PC-9 (cell line): ENCODE measurements at places on chromosomes 6 and 20. TPM values are rescaled to one million over a fixed set of nuclear protein-coding genes. Genes with fewer than 3 reads are reported as not detected.
A peak's percentile ranks its signal among the peaks of the same experiment; 100 is the strongest.

- peaks cover 33% of the 10 kb centered on the region for H3K4me1 ChIP-seq
- no peak overlapping the region for H3K4me3 ChIP-seq
- H3K27me3 ChIP-seq, result no peaks in the 10 kb centered on the region
- no peak overlapping the region for H3K27ac ChIP-seq
- H3K36me3 ChIP-seq, result peaks cover 3% of the 10 kb centered on the region; the same call in 1 of the 2 replicates
- no peak for DNase-seq
These were observed 53.1 kb upstream of the ARMC2 start for GRCh38 chr6:108795122-108795521.

- no peak for DNase-seq
- no peak overlapping the region for H3K27ac ChIP-seq
- no peaks in the 10 kb centered on the region for H3K4me1 ChIP-seq
- no peak overlapping the region for H3K4me3 ChIP-seq
- no peaks in the 10 kb centered on the region for H3K27me3 ChIP-seq
These were observed 33.4 kb upstream of the RIMS1 start for GRCh38 chr6:71852948-71853347.

DNA sequence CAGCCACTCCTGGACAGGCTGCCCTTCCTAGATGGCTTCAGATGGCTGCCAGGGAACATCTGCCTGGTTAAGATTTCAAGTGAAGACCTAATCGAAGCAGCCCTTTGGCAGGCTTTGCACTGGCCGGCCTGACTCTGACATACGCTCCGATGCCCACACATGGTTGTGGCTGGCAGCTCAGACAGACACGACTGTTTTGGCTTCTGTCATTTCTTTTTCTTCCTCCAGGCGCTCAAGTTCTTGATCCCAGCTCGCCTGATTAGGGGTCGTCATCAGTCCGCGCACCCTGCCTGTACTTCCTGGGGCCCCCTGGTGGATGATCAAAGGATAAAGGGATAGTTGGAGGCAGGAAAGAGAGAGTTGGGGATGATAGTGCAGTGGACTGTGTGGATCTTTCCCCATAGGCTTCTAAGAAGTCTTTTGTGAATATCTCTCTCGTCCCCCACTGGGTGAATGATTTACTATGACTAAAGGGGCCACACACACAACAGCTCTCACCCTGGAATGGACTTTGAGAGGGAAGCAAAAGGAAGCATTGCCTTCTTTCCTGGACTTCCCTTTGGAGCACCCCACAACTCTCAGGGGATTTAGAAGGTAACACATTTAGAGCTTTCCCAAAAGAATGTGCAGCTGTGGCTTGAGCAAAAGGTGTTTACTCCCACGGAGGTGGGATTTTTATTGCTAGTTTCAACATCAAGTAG lies 21.4 kb upstream of the TRAM2 start:
- H3K27me3 ChIP-seq, result no peaks in the 10 kb centered on the region
- no peak for DNase-seq
- H3K36me3 ChIP-seq, result no peaks in the 10 kb centered on the region
- peaks cover 5% of the 10 kb centered on the region for H3K4me1 ChIP-seq

- no peak for DNase-seq
- no peaks in the 10 kb centered on the region for H3K36me3 ChIP-seq
- peaks cover 9% of the 10 kb centered on the region for H3K4me1 ChIP-seq
- H3K4me3 ChIP-seq, result no peak overlapping the region
- no peak overlapping the region for H3K27ac ChIP-seq
- H3K27me3 ChIP-seq, result no peaks in the 10 kb centered on the region
These were observed 28.5 kb upstream of the ADGRF4 start for GRCh38 chr6:47669684-47670513.

GRCh38 chr6:139981066-139981624 lies 606.7 kb upstream of the CITED2 start:
- no peak for DNase-seq
- H3K27ac ChIP-seq, result 0 out of 2 replicates have a peak overlapping the region, but pooled peaks have one; percentile 24
- no peak overlapping the region for H3K4me3 ChIP-seq
- no peaks in the 10 kb centered on the region for H3K36me3 ChIP-seq
- H3K4me1 ChIP-seq, result peaks cover 50% of the 10 kb centered on the region

DNA sequence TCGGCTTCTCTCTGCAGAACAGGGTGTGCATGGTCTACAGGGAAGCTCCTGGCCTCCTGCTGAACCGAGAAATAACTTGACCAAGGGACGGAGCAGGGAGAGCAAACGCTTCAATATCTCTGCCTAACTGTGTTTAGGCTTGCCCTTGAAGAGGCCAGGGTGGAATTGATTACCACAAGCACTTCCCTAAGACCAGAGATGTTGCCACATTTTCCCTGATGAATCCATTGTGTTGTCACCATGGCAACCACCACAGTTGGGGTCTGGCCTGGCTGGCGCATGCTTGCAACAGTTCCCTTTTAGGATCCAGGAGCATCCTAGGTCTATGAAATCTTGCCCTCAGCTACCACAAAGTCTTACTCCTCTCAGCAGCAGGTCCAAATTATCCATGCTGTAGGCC lies 213.5 kb upstream of the SULF2 start:
- no peak for DNase-seq
- no peak overlapping the region for H3K27ac ChIP-seq
- H3K4me1 ChIP-seq, result no peaks in the 10 kb centered on the region
- no peaks in the 10 kb centered on the region for H3K27me3 ChIP-seq
- 0 out of 2 replicates have a peak, but pooled peaks cover 3% of the 10 kb centered on the region for H3K36me3 ChIP-seq

- H3K27me3 ChIP-seq, result peaks cover 43% of the 10 kb centered on the region
- no peak overlapping the region for H3K27ac ChIP-seq
- H3K4me3 ChIP-seq, result no peak overlapping the region
- no peaks in the 10 kb centered on the region for H3K4me1 ChIP-seq
- no peaks in the 10 kb centered on the region for H3K36me3 ChIP-seq
- DNase-seq, result no peak
These were observed 13.3 kb downstream of the MAFB start for GRCh38 chr20:40675599-40676221.

DNA sequence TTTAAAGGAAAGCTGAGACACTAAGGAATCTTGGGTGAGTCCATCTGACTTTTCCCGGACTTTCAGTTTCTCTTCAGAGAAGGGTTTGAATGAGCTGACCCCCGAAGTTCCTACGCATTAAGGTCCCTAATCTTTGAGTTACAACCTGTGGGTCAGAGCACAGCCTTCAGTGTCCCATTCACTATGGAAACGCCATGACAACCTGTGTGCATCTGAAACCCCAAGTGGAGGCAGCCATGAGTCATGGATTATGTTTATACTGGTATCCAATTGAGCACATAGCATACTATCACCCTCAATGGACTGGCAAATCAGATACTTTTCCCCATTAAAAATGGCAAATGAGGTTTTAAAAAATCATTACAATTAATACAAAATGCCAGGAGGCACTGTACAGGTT lies 11.4 kb downstream of the MYLK4 start:
- no peaks in the 10 kb centered on the region for H3K36me3 ChIP-seq
- no peak overlapping the region for H3K4me3 ChIP-seq
- no peaks in the 10 kb centered on the region for H3K27me3 ChIP-seq
- H3K27ac ChIP-seq, result no peak overlapping the region
- H3K4me1 ChIP-seq, result no peaks in the 10 kb centered on the region

Gene NEDD9
- total RNA-seq, result 35.8 and 57.5 TPM in 2 replicates

GRCh38 chr6:158040051-158040803 lies 58.6 kb downstream of the SYNJ2 start:
- H3K4me3 ChIP-seq, result peak overlapping the region; percentile 43; the same call in 1 of the 2 replicates
- no peaks in the 10 kb centered on the region for H3K27me3 ChIP-seq
- peaks cover 59% of the 10 kb centered on the region for H3K4me1 ChIP-seq
- peak; percentile 97 for DNase-seq

Gene CST2
- not detected in 2 replicates for total RNA-seq

Gene VSTM2L
- total RNA-seq, result 1.4 and 2.3 TPM in 2 replicates

Gene BPIFA3
- total RNA-seq, result not detected in 2 replicates

- H3K27ac ChIP-seq, result no peak overlapping the region
- DNase-seq, result no peak
- no peaks in the 10 kb centered on the region for H3K36me3 ChIP-seq
- H3K27me3 ChIP-seq, result no peaks in the 10 kb centered on the region
- H3K4me3 ChIP-seq, result no peak overlapping the region
- H3K4me1 ChIP-seq, result no peaks in the 10 kb centered on the region
These were observed 39.1 kb upstream of the PAK5 start for GRCh38 chr20:9877932-9878495.

Gene DNAH8
- total RNA-seq, result not detected in 2 replicates

DNA sequence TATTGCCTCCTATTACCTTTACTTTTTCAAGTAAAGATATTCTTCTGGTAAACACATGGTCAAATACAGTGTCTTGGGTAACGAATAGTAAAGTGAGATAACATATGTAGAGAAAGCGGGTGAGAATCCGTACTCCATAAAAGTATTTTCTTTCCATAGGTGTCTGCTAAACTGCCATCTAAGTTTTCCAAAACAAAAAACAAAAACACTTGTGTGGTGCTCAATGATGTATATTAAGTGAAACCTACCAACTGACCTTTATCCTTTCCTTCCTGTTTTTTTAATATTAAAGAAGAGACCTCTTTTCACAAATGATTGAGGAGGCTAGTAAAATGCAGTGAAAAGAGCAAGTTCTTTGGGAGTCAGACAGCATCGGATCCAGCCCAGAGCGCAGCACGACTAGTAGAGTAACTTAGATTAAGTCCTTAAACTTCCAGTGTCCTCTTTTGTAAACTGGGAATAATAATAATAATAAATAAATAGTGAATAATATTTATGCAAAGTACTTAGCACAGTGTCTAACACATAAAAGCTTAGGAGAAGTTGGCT lies 437 bp upstream of the CDKAL1 start:
- DNase-seq, result no peak
- H3K4me3 ChIP-seq, result peak overlapping the region; percentile 77
- H3K27me3 ChIP-seq, result no peaks in the 10 kb centered on the region
- peak overlapping the region; percentile 58; the same call in 1 of the 2 replicates for H3K27ac ChIP-seq
- no peaks in the 10 kb centered on the region for H3K36me3 ChIP-seq

GRCh38 chr20:33309631-33310030 lies 26.6 kb downstream of the BPIFB1 start:
- H3K4me1 ChIP-seq, result peaks cover 5% of the 10 kb centered on the region
- H3K4me3 ChIP-seq, result no peak overlapping the region
- peak; percentile 33 for DNase-seq
- no peaks in the 10 kb centered on the region for H3K36me3 ChIP-seq

- DNase-seq, result no peak
- H3K4me3 ChIP-seq, result no peak overlapping the region
- H3K27me3 ChIP-seq, result no peaks in the 10 kb centered on the region
- no peak overlapping the region for H3K27ac ChIP-seq
These were observed 229.2 kb upstream of the SGK1 start for GRCh38 chr6:134546962-134547645.

GRCh38 chr6:108556250-108556649 lies 4.5 kb upstream of the FOXO3 start:
- no peak for DNase-seq
- H3K36me3 ChIP-seq, result no peaks in the 10 kb centered on the region
- H3K27me3 ChIP-seq, result no peaks in the 10 kb centered on the region
- no peak overlapping the region for H3K4me3 ChIP-seq
- H3K27ac ChIP-seq, result no peak overlapping the region

Gene WFDC2
- 159 and 185 TPM in 2 replicates for total RNA-seq

Gene FAM83C
- not detected in 2 replicates for total RNA-seq

- 0 out of 2 replicates have a peak, but pooled peaks cover 3% of the 10 kb centered on the region for H3K27me3 ChIP-seq
- no peaks in the 10 kb centered on the region for H3K4me1 ChIP-seq
- no peaks in the 10 kb centered on the region for H3K36me3 ChIP-seq
- no peak overlapping the region for H3K27ac ChIP-seq
- peak; percentile 36 for DNase-seq
These were observed 37.1 kb downstream of the EYA2 start for GRCh38 chr20:46931699-46932098.

DNA sequence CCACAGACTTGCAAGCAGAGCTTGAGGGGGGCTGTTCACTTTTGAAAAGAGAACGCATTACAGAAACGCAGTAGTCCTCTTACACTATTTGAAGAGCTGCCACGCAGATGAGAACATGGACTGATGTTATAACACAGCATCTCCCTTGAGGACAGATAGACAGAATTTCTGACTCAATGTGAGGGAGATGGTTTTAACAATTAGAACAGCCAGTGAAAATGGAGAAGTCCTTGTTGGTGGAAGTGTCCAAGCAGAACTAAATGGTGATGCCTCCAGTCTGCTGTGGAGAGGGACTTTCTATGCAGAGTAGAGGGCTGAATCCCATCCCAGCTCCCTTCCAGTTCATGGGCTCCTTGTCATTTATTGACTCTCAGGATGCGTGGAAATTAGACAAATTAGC lies 100.0 kb downstream of the RREB1 start:
- H3K27ac ChIP-seq, result no peak overlapping the region
- DNase-seq, result no peak
- H3K4me1 ChIP-seq, result no peaks in the 10 kb centered on the region
- H3K27me3 ChIP-seq, result no peaks in the 10 kb centered on the region
- no peak overlapping the region for H3K4me3 ChIP-seq

DNA sequence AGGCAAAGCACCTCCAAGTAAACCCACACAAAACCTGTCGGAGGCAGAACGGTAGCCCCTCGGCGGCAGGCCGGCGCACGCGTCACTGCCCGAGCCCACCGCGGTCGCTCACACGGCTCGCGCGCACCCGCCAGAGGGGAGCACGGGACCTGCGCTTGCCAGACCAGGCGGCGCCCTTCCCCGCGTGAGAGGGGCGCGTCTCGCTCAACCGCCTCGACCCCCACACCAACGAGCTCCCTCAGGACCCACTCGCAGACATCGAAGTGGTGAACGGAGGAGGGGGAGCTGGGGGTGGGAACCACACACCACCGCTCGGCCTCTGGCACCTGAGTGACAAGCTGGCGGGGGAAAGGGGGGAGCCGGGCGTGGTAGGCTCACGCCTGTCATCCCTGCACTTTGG lies 1513.4 kb upstream of the DEFB115 start:
- no peaks in the 10 kb centered on the region for H3K4me1 ChIP-seq
- H3K36me3 ChIP-seq, result no peaks in the 10 kb centered on the region
- H3K4me3 ChIP-seq, result no peak overlapping the region
- H3K27ac ChIP-seq, result no peak overlapping the region
- no peak for DNase-seq
- no peaks in the 10 kb centered on the region for H3K27me3 ChIP-seq
